GM23338 (cell line): ENCODE measurements at places on chromosomes 2 and 18.

GRCh38 chr2:100747551-100747950, 72.4 kb upstream of the NPAS2 start:
- DNase-seq = no peak

GRCh38 chr2:19350678-19351401, 7.6 kb downstream of the OSR1 start:
- no peak for DNase-seq

- no peak for DNase-seq
These were observed 51.0 kb downstream of the ACOXL start for GRCh38 chr2:110783196-110783873.

GRCh38 chr2:205267323-205267722, 415.0 kb upstream of the NRP2 start:
- peak; percentile 53 for DNase-seq

DNA sequence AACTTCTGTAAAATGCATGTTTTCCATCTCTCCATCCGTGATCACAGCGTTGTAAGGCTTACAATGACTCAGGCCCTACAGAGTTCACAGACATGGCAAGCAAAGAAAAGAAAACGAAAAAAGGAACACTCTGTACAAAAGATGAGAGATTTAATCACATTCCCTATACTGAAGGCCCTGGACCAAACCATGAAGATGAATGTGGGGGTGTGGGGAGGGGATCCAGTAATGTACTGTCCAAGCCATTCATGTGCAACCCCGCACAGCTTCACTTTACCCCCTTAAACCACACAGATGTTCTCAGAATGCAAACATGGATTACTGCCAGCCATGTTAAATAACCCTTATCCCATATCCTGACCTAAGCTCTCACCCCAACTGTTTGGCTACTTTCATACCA, 391.1 kb downstream of the NCKAP5 start:
- DNase-seq = no peak

GRCh38 chr2:182541268-182541667, 114.4 kb upstream of the PDE1A start:
- no peak for DNase-seq

- DNase-seq = no peak
These were observed 929.9 kb upstream of the FANCL start for GRCh38 chr2:59171019-59171418.

- DNase-seq = no peak
These were observed 65.1 kb downstream of the LOXHD1 start for GRCh38 chr18:46591783-46592391.

- DNase-seq = peak; percentile 61
These were observed 36.9 kb upstream of the ITM2C start for GRCh38 chr2:230827774-230828271.

DNA sequence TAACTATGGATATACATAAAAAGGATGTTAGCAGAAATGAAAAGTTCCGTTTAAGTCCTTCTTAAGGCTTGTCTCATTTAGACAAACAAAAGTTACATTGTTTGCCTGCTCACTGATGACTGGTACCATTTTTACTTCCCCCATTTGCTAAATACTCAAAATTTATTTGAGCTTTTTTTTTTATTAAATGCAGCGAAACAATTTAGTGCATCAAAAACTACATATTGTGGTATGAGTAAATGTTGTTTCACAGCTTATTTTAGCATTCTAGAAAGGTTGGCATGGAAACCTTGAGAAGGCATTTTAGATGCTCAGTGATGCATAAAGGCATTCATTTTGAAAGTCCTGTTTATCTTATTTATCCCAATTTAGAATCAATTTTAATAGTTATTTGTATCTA, 100.0 kb downstream of the MAP2 start:
- no peak for DNase-seq

DNA sequence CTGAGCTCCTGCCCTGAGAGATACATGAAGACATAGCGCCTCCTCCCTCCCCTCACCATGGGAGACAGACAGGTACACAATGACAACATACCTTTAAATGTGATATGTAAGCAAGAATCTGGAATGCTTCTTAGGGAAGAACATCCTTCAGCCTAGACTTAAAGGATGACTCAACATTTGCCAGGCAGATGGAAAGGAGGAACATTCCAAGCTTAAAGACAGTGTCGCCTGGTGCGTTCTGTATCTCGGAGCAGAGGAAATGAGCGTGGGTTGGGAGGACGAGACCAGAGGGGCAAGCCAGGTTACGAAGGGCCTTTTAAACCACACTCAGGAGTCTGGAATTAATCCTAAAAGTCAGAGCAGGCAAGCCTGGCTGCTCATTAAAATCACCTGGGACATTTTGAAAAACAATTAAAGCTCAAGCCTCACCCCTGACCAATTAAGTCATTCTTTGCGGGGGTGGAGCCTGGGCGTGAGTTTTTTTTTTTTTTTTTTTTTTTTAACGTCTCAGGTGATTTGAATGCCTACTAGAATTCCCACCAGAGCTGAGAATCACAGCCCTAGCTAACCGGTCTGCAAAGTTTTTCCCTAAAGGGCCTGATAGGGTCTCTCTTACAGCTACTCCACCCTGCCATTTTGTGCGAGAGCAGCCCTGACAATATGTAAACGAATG, 131.2 kb upstream of the SEC11C start:
- peak; percentile 78 for DNase-seq

DNA sequence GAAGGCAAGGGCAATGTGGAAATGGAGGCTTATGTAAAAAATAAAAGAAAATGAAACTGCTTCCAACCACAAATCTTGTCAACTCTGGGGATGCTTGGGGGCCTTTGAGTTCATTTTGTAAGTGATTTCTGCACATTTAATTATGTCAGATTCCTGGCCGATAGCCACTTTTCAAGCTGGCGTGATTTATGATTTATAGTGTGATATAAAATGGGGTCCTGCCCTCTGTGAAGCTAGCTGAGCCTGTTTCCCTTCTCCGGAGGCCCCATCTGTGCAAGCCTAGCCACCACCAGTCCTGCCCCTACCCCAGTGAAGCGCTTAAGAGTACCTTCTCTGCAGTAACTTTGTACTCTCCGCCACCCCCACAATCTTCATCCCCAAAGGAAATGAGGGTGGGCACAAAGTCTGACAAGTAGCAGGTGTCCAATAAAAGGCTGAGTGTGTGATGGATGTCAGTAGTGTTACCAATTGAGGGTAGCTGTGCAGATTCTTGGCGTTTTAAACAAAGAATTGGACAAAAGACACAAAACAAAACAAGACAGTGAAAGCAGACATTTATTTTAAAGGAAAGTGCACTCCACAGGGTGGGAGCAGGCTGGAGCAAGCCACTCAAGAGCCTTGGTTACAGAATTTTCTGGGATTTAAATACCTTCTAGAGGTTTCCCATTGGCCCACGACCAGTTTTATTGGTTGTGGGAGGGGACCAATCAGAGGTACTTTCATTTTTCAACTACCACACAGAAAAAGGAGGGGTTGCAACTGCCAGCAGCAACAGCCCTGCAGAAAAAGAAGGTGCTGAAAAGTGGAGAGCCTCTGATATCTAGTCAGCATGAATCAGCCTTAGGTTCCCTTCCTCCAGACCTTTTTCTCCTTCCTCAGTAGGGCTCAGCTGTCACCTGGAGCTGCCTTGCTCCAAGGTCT, 39.0 kb upstream of the SIX3 start:
- DNase-seq = no peak

DNA sequence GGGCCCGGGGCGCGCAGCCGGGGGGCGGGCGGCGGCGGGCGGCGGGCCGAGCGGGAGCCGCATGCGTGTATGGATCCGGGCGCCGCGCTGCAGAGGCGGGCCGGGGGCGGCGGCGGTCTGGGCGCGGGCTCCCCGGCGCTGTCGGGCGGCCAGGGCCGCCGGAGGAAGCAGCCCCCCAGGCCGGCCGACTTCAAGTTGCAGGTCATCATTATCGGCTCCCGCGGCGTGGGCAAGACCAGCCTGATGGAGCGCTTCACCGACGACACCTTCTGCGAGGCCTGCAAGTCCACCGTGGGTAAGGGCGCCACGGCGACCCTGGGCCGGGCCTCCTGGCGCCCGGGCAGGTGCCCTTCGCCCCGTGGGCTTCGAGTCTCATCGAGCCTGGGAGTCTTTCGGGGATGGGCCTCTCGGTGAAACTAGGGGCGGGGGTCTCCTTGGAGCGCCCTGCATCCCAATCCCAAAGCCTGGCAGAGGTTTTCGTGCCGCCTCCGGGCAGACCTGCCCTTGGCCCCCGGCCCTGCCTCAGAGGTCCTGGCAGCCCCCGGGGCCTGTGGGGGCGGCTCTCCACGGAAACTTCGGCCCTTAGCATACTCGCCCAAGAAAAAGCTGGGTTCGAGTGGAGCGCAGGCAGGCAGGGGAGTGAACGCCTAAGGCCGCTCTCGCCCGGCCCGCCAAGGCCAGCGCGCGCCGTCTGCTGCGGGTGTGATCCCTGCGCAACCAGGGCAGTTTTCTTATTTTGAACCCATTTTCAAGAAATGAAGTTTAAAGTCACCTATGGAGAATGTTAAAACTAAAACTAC, 622 bp downstream of the RAB12 start:
- no peak for DNase-seq

- no peak for DNase-seq
These were observed 128.7 kb downstream of the TPO start for GRCh38 chr2:1541819-1542475.

DNA sequence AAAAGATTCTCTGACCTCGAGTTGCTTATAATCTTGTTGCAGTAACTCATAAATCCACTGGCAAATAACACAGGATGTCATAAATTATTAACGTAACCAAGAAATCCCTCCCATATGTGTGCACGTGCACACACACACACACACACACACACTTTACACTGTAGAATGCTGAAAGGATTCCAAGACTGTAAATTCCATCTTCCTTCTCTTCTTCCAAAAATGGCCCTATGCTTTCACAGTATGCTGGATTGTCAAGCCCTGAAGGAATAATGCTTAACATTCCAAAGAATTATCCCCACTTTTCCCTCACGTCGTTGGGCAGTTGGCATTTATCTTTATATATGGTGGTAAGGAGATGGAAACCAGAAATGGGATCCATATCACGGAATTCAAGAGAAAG, 117.5 kb upstream of the CRIM1 start:
- DNase-seq = no peak

GRCh38 chr2:123609077-123609476, 416.0 kb upstream of the CNTNAP5 start:
- DNase-seq = peak; percentile 24

- DNase-seq = peak; percentile 85
These were observed 285.1 kb downstream of the MTX2 start for GRCh38 chr2:176554101-176555048.

DNA sequence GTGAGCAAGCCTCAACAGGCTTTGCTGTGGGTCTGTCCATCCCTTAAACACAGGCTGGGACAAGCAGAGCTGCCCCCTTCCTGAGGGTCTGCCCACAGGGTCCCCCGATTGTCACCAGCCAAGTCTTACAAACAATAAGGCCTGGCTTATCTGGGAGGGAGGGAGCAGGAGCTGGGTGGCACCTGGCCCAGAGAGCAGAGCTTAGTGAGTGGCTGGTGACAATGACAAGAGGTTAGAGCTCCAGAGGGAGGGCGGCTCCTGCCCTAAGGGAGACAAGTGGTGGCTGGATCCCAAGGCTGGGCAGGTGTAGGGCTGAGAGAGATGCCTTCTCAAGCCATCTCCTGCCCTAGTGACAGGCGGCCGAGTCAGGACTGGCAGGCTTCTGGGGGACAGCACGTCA, 125.5 kb downstream of the KLHL29 start:
- DNase-seq = no peak

GRCh38 chr2:143128681-143129580, at the start of gene ARHGAP15:
Gene ARHGAP15, plus strand, starts transcription at chr2:143129419.
- no peak for DNase-seq

DNA sequence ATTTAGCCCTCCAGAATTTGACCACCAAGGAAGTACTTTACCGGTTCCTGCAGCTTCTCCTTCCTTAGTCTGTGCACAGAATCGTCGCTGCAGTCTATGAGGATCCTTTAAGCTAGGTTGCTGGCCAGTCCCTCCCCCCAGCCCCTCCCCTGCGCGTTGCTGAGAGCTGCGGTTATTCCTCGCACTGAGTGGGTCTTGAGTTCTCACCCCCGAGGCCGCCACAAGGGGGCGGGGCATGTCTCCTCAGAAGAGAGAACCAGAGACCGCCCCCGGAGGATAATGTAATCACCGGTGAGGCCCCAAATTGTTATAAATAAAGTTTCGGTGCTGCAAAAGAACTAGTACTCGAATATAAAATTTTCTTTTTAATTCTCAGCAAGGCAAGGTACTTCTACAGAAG, 1184.9 kb upstream of the CDH2 start:
- peak; percentile 85 for DNase-seq
